Ovary (tissue), 10 donors: ENCODE measurements at places on chromosomes 11 and 22. TPM values are rescaled to one million over a fixed set of nuclear protein-coding genes. Genes with fewer than 3 reads are reported as not detected.

MMP8 gene
- not detected for total RNA-seq

DNA sequence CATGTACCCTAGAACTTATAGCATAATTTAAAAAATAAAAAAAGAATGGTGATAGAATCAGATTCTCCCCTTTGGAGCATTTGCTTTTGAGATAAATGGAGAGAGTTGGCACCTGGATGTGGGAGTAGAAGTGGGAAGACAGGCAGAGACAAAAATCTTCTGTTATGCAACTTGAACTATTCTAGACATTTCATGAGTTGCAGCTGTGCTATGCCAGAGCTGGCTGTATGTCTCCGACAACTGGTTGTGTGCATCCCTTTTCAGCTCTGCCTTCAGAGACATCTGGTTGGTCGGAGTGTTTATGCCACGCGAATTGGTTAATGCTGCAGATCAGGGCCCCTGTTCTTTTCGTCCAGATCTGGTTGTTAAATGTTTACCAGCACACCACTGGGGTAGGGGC lies 161.3 kb downstream of the JRKL start:
- DNase-seq = no peak

CYTH4 gene
- 3.0 TPM for total RNA-seq

DNA sequence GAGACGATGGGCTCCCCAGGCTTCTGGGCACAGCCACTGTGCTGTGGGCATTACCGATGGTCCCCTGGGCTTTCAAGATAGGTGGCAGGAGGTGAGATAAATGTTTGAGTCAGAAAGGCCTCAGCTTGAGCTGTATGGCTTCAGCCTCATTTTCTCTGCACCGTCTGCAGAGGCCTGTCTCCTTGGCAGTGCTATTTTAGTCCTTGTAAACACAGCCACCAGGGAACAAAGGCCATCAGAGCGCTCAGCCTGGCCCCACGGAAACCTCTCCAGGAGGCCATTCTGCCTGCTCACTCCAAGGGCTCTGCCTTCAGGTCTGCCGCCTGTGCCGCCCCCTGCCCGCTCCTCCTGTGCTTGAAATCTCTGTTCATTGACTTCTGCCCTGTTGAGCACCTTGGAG lies 1424.9 kb downstream of the TBC1D22A start:
- no peak for DNase-seq

MS4A8 gene
- total RNA-seq = 3.3 TPM

GRCh38 chr22:33757041-33757801 lies 163.1 kb downstream of the LARGE1 start:
- no peak for DNase-seq

DNA sequence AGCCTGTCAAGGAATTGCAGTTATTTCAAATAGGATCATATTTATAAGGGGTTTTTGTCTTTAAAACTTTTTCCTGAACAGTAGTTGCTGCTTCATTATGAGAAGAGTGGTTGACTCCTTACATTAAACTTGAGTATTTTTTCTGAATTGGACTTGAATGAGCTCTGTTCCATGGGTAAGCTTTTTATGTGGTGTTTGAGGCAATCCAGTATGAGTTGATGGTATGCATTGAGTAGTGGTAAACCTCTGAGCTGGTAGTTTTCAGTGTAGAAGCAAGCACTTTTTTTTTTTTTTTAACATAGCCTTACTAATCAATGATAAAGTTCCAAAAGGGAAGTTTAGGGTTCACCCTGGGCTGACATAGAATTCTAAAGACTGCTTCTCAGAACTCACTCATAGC lies 3.4 kb downstream of the KMT2A start:
- DNase-seq = no peak

GRCh38 chr11:100719362-100719761 lies 32.3 kb downstream of the ARHGAP42 start:
- no peak for DNase-seq

DNA sequence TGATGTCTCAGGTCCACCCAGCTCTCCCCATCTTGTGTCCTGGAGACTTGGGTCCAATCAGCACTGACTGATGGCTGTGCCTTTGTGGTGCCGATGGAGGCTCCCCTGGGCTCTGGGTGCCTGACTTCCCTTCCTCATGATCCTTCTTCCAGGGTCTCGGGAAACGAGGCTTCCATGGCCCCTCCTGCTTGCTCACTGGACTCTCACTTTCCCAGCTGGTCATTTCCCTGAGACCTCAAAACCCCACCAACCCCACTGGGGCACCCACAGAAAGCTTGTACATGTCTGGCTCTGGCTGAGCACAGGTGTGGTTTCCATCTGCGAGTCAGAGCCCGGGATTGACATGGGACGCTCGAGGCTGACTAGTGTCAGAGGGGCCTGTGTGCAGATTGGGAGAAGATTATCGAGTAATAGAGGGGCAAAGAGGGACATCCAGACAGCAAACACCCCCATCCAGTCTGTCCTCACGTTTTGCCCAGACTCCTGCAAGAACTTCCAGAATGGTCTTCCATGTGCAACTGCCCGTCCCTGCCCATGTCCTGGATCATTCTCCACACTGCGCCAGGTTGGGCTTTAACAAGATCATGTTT lies 15.1 kb downstream of the APOL1 start:
- DNase-seq = no peak

DNA sequence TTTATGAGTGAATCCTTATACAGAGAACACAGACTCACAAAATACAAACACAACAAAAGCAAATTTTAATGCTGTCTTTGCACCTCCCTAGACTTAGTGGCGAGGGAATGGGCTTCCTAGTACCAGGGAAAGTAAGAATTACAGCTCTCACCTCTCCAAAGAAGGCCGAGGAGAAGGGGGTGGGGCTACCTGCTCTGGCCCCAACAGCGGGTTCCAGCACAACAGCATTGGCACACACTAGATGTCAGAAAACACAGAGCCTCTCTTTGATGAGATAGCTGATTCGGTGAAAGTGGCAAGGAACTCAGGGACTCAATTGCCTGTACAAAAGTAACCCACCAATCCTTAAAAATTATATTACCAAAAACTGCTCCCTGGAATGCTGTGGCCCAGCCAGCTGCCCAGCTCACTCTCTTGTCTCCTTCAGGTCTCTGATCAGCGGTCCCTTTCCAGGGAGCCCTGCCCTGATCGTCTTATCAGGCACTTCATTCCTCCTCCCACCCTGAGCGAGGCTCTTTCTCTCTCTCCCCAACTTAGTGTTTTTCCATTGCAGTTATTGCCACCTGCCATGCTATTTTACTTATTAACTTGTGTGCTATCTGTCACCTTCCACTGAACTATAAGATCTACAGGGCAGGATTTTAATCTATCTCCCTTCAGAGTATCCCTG lies 30.7 kb downstream of the SPON1 start:
- DNase-seq = no peak

- DNase-seq = no peak
Measured at GRCh38 chr22:30861688-30862552, 106.7 kb downstream of the MORC2 start.

DNA sequence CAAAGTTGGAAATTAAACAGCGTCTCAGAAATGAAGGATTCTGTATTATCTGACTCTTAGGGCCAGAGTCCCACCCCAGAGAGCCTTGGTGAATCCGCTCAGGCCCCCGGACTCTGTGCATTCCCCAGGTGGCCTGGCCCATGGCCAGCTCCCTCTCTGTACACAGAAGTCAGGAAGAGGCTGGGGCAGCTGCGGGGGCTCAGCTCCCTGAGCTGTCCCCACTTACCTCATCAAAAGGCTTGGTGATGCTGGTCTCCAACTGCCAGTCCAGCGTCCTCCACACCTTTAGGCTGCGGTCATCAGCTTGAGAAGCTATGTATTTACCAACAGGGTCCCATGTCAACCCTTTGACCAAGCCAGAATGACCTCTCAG lies 35.0 kb downstream of the HIRA start:
- DNase-seq = no peak

DNA sequence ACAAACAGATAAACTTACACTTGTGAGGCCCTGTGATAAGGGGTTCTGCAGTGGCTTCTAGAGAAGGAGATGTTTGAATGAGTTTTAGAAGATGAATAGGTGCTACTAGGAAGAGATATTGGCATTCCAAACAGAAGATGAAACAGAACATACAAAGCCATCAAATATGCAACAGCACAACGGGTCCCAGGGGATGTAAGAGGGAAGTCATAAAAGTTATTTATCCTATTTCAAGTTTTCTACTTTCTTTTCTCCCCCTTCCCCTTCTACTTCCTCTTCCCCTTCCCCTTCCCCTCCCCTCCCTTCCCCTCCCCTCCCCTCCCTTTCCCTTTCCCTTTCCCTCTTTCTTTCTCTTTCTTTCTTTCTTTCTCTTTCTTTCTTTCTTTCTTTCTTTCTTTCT lies 94.9 kb upstream of the CADM1 start:
- no peak for DNase-seq

DNA sequence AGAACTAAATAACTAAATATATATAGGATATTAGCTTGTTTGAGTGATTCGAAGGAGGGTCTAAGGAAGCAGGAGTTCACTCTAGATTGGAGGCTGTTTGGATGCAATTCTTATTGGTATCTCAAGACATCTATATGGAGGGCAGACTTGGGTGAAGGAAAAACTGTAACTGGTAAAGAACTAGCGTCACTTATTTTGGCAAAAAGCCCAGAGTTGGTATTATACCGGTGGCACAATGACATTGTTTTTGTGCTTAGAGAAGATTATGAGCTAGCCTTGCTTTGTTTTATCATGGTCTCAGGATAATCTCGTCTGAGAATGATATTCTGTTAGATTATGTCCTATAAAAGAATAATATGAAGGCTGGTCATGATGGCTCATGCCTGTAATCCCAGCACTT lies 6.0 kb upstream of the SLC35F2 start:
- no peak for DNase-seq

FLRT1 gene
- total RNA-seq = 0.45 TPM

DNA sequence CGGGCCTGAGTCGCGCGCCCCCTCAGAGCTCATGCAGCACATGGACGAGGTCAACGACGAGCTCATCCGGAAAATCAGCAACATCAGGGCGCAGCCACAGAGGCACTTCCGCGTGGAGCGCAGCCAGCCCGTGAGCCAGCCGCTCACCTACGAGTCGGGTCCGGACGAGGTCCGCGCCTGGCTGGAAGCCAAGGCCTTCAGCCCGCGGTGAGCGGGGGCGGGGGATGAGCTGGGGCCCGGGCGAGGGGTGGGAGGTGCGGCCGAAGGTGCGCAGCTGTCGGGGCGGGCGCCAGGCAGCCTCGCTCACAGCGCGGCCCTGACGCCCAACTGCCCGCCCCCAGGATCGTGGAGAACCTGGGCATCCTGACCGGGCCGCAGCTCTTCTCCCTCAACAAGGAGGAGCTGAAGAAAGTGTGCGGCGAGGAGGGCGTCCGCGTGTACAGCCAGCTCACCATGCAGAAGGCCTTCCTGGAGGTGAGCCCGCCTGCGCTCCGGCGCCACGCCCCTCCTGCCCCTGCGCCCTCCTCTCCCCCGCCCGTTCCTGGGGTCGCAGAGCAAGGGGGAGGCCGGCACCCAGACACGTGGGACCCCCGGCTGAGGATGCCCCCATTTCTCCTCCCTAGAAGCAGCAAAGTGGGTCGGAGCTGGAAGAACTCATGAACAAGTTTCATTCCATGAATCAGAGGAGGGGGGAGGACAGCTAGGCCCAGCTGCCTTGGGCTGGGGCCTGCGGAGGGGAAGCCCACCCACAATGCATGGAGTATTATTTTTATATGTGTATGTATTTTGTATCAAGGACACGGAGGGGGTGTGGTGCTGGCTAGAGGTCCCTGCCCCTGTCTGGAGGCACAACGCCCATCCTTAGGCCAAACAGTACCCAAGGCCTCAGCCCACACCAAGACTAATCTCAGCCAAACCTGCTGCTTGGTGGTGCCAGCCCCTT lies 20.5 kb downstream of the EPS8L2 start:
- DNase-seq = peak; percentile 77

SCGB1D2 gene
- 2.5 TPM for total RNA-seq

GRCh38 chr11:68839054-68839865 lies 2.5 kb downstream of the CPT1A start:
- peak; percentile 93 for DNase-seq

GRCh38 chr11:6856871-6857270 lies 6.0 kb upstream of the OR10A2 start:
- no peak for DNase-seq

OR8D4 gene
- total RNA-seq = 1.8 TPM

HMOX1 gene
- total RNA-seq = 83.5 TPM

GRCh38 chr11:74255741-74256375 lies 55.6 kb downstream of the P4HA3 start:
- peak; percentile 56 for DNase-seq

PANX3 gene
- not detected for total RNA-seq

DNA sequence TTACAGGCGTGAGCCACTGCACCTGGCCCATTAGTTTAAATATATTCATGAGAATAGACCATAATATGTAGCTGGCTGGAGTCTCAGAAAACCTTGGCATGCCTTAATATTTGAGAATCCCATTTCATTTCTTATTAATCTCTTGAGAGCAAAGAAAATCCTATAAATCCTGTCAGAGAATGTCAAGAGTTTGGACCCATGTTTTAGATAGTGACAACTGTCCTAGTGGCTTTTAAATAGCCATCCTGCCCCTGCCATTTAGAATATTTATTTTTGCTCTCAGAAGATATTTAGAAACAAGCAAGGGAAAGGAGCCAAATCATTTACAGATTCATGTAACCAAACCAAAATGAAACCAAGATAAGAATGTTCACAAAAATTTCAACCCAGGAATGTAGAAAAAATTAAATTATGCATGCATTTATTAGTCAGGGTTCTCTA lies 107.2 kb downstream of the SWAP70 start:
- DNase-seq = no peak

- DNase-seq = peak; percentile 80
Measured at GRCh38 chr11:2825261-2825888, 60.2 kb downstream of the CDKN1C start.

- no peak for DNase-seq
Measured at GRCh38 chr11:121793916-121794315, 322.1 kb downstream of the BLID start.

DNA sequence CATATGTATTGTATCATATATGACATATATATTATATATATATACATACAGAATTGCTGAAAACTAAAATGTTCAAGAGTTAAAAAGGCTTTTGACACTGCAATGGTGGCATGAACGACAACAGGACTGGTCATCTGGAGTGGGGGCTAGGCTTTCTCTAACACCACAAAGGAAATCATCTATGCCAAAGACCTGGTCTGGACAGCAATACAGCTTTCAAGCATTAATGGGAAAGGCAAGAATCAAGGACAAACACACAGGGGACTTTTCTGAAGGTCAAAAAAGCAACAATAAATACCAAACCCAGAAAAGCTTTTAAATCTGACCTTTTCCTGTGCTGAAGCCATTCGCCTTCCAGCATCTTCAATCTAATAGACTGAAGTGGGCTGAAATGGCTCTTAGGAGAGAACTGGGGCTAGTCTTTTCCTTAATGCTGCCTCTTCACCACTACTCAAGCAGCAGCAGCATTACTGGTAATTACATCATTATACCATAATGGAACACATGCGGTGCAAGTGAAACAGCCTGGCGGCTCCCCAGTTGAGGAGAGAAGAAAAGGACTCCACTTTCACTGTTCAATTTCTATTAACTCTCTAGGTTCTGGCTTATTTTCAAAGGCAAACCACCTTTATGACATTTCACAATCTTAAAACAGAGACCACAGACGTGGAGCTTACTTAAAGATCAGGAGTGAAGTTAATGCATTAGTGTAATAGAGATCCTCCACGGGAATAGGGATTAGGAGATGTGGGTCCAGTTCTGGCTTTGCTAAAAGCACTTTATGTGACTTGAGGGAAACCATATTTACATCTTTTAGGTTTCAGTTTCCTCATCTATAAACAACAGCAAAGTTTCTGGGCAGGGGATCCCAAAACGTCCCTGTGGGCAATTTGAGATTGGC lies 63.0 kb downstream of the GAB2 start:
- DNase-seq = no peak

GRAP2 gene
- total RNA-seq = 1.5 TPM

QSER1 gene
- total RNA-seq = 40.2 TPM

SLC22A9 gene
- total RNA-seq = not detected

VPREB1 gene
- not detected for total RNA-seq
